Hepatocyte (in vitro differentiated cells): ENCODE measurements at places on chromosomes 1 and 21.

DNA sequence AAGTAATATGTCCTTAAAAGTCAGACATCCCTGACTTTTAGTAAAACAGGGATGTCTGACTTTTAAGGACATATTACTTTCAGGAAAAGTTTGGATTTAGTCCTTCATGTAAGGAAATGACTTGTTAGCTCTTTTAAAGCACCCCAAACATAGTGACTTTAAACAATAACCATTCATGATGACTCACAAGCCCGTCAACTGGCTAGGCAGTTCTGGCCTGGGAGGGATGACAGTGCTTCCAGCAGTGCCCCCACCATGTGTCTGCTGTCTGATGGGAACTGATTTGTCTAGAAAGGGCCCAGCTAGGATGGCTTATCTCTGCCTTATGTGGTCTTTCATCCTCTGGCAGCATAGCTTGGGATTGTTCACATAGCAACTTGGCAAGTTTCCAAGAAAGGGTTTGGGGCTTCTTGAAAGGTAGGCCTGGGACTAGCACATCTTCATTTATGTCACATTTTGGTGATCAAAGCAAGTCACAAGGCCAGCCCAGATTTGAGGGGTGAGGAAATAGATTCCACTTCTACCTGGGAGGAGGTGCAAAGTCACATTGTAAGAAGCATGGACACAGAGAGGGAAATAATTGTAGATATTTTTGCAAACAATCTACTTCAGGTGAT lies 143.5 kb downstream of the C1orf94 start:
- DNase-seq, result peak; percentile 17

DNA sequence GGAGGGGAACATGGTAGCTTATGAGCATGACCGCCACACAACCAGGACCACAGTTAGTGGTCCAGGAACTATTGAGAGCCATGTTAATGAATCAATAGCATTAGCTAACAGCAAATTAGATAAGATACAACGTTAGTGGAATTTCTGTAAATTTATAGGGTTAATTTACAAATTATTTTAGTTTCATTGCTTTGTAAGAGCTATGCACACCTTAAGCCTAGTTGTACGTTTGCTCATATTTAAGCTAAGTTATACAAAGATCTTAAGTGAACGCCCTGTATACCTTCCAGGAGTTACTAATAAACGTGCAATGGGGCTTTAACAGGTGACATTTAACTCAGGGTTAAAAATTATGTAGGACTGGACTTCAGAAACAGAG lies 749 bp downstream of the EXOSC10 start:
- no peak for DNase-seq

- no peak for DNase-seq
Observed at GRCh38 chr1:55626326-55626725, 411.2 kb upstream of the USP24 start.

DNA sequence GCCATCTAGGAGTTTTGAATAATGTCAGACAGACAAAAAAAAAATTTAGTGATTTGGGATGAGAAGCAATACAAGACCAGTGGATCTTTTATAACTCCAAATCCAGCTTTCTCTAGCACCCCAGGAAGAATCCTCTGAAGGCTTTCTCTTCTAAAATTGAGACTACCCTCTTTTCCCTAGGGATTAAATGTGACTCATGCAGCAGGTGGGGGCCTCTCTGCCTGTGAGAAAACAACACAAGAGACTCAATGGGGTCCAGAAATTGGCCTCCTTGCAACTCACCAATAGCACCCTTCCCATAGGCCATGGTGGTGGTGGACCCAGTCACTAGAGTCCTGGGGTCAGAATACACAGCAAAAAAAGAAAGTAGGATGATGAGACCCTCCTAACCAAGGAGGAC lies 120.3 kb upstream of the ATP1A1 start:
- DNase-seq, result no peak

DNA sequence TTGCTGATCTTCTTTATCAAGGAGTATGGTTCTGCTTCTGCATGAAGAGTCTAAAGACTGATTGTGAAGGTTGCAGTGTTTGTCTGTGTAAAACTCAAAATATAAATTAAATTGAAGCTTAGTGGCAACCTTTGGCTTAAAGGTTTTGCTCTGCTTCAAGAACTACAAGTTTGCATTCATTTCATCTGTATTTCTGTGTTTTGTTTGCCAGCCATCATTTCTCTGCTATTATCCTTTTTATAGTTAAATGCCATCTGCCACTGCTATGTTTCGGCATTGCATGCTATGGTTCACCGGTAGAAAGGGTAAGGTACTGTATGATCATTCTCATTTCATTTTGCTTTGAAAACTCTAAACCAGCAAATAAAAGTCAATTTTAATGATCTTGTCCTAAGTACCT lies 52.9 kb downstream of the OSBPL9 start:
- DNase-seq, result no peak

DNA sequence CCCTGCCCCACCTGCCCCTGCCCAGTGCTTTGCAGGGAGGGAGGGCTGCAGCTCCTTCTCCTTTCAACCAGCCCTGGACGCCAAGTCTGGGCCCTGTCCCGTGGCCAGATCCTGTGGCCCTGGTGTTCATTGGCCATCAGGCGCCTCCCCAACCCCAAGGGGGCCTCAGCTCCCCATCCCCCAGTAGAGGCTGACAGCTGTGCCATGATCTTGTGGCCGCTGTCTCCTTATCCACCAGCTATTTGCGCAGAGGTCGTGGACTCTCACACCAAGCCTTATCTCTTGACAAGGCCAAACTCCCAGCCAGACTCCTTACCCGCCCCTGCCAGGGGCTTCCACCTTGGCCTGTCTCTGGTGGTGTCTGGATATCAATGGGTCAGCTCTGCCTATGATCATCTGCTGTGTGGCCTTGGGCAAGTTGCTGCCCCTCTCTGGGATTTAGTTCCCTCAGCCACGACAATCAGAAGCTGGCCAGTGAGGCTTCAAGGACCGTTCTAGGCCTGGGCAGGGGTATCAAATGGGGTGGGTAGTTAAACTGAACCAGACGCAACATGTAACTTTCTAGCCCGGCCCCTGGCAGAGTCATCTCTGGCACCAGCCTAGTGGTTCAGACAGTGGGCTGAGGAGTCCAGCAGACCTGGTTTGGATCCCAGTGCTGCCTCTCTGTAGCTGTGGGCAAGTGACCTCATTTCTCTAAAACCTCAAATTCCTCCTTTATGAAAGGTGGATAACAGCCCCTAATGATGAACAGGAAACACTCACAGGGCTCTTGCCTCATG lies 3.3 kb upstream of the COL8A2 start:
- DNase-seq, result no peak

DNA sequence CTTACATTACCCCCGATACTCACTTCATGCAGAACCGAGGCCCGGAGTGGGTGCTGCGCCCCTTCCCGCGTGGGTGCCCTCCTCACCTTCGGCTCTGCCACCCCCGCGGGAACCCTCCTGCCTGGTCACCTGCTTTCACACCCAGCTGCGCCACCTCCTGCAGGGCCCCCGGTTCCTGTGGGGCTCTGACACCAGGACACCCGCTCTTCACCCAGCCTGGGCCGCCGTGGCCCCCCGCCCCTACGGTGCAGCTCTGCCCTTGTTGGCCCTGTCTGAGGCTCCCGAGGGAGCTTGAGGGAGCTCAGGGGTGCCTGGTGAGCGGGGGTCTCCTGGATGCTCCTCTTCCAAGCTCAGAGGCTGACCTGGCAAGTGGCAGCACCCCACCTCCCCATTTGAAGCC lies 19.0 kb downstream of the RRP1 start:
- no peak for DNase-seq

GRCh38 chr1:27958513-27958912 lies 1.3 kb upstream of the XKR8 start:
- DNase-seq, result no peak

- peak; percentile 49 for DNase-seq
Observed at GRCh38 chr1:112714313-112715263, 544 bp downstream of the PPM1J start.

GRCh38 chr1:12601700-12602658 lies 16.0 kb downstream of the DHRS3 start:
- DNase-seq, result peak; percentile 56

DNA sequence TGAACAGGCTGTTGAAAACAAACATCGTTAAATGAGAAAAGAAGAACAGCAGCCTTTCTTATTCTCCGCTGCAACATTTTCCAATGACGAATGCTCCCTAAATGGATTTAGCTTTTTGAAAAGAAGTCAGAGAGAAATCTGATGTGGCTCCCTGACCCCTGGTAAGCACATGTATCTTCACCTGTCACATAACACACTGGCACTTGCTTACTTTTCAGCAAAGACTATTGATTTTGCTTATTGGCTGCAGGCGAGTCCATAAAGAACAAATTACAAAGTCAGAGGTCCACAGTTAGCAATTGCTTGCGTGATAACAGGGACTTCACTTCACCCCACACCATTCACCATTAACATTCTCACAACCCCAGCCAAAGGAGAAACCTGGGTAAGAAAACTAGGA lies 362.8 kb downstream of the GPATCH2 start:
- DNase-seq, result no peak

DNA sequence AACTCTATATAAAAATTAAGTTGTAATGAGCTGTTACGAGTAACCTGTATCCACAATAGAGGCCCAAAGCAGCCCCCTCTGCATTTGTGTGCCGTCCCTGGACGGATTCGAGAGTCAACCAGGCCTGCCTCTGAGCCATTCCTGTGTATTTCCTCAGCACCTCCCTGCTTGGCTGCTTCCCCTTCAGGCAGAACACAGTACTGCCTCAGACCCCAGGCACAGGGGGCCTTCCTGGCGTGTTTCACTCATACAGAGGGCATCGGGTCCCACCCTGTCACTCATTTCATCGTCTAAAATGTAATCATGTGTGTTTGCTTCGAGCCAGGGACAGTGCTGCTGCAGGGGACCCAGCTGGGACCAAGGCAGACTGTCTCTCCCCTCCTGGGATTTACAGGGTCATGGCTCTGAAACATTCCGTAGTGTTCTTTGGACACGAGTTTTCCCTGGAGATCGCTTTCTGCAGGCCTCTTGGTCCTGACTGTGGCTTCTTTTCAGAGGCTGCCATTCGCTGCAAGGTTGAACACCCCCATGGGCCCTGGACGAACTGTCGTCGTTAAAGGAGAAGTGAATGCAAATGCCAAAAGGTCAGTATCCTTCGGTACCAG lies 19.4 kb downstream of the LGALS8 start:
- no peak for DNase-seq

DNA sequence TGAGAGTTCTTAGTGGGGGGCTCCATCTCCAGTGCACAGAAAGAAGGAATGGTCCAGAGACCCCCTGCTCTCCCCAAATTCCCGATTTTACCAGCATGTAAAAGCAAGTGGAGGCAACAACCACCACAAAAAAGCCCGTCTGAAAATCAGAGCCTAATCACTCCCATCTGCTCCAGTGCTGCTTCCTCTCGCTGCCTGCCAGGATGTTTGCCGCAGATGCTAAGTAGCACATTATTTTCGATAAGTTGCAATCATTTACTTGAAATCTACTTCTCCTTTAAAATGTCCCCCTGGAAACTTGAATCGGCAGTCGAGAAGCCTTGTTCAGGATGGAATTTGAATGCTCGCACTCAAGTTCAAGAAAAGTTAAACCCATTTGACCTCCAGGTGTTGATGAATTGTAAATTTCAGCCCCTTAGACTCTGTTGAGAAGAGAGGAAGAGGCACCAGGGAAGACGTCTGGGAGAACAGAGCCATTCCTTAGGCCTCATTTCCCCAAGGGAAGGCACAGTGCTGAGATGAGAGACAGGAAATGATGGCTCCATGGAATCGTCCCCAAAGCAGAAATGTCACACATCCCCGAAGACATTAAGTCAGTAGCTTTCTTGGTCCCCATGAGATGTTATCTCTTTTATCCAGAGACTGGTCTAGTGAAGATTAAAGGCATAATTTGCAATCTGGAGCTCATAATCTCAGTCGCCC lies 221.3 kb downstream of the PBX1 start:
- no peak for DNase-seq

DNA sequence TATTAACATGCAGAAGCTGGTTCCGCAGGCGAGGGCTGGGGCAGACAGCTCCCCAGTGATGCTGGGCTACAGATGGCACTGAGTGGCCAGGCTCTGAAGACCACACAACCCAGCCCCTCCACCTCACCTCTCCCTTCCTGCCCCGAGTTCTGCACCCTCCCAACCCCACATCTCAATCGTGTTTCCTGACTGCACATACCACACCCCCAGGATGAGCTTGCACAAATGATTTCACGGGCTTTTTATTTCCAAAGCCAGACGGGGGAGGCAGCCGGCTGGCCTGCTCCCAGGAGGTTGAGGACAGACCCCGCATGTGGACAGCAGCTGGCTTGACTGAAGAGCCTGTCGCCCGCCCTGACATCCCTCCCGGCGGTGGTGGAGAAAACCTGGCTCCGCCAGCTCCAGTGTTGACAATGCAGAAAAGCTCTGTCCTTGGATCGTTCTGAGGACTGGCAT lies 21.4 kb upstream of the ALDH4A1 start:
- DNase-seq, result no peak

GRCh38 chr1:12208271-12208670 lies 21.6 kb upstream of the VPS13D start:
- no peak for DNase-seq

DNA sequence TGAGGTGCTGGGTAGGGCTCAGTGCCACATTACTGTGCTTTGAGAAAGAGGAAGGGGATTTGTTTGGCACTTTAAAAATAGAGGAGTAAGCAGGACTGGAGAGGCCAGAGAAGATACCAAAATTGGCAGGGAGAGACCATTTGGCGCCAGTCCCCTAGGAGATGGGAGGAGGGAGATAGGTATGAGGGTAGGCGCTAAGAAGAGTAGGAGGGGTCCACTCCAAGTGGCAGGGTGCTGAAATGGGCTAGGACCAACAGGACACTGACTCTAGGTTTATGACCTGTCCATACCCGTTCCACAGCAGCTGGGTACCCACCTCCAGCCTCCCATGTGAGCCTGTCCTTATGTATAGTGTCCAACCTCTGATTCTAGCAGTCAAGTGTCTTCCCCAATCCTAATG lies 1.0 kb upstream of the CRTC2 start:
- DNase-seq, result no peak

DNA sequence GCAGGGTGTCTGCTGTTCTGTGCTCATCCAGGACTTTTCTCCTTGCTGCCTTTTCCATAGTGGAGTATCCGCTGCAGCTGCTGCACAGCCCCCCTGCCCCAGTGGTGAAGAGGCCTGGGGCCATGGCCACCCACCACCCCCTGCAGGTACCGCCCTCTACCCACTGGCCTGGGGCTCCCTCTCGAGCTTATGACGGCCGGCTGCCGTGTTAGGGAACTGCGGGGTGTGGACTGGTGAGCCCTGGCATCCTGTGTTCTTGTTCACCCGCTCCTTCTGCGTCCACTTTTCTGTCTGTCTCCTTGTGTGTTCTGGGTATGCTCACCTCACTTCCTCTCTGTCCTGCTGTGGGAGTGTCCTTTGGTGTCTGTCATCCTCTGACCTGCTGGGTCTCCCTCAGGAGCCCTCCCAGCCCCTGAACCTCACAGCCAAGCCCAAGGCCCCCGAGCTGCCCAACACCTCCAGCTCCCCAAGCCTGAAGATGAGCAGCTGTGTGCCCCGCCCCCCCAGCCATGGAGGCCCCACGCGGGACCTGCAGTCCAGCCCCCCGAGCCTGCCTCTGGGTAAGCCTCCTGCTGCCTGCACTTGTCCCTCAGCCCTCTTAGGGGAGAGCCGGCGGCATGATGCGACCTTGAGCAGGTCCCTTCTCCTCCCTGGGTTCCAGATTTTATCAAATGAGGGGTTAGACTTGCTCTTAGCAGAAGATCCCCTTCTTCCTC lies 29.8 kb downstream of the ETNK2 start:
- no peak for DNase-seq
